ENCODE measurements at places on chromosomes 3 and 15. TPM values are rescaled to one million over a fixed set of nuclear protein-coding genes. Genes with fewer than 3 reads are reported as not detected.

DNA sequence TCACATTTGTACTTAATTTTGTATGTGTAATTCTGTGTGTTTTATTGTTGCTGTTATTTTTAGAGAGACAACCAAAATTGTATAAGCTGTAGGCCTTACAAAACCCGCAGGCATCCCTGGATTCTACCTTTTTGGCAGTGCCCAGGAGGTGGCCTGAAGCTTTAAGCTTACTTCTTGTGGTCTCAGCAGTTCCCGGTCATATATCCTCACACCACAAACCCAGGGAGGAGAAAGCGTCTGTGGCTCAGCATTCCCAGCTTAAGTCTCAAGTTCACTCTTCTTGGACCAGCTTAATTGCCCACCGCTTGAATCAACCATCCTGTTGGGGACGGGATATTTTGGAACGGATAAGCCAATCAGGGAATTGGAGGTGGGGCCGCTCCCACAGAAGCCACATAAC is 36.7 kb downstream of the C2CD4A start:
- no peak overlapping the region for H3K4me3 ChIP-seq
- peaks cover 11% of the 10 kb centered on the region for H3K27me3 ChIP-seq
- DNase-seq = no peak
- H3K36me3 ChIP-seq = no peaks in the 10 kb centered on the region
- H3K27ac ChIP-seq = no peak overlapping the region
- H3K4me1 ChIP-seq = no peaks in the 10 kb centered on the region

- no peak overlapping the region for H3K4me3 ChIP-seq
- H3K4me1 ChIP-seq = peaks cover 3% of the 10 kb centered on the region
- no peak overlapping the region for H3K27ac ChIP-seq
- H3K36me3 ChIP-seq = no peaks in the 10 kb centered on the region
- DNase-seq = no peak
- H3K27me3 ChIP-seq = peaks cover 8% of the 10 kb centered on the region
Measured at GRCh38 chr3:171970301-171970788, 69.0 kb upstream of the FNDC3B start.

Gene FRMD5
- total RNA-seq = not detected

GRCh38 chr3:29899021-29899420 is 618.1 kb downstream of the RBMS3 start:
- no peaks in the 10 kb centered on the region for H3K36me3 ChIP-seq
- no peaks in the 10 kb centered on the region for H3K27me3 ChIP-seq
- no peaks in the 10 kb centered on the region for H3K4me1 ChIP-seq

Gene IL17RB
- total RNA-seq = 0.31 TPM

DNA sequence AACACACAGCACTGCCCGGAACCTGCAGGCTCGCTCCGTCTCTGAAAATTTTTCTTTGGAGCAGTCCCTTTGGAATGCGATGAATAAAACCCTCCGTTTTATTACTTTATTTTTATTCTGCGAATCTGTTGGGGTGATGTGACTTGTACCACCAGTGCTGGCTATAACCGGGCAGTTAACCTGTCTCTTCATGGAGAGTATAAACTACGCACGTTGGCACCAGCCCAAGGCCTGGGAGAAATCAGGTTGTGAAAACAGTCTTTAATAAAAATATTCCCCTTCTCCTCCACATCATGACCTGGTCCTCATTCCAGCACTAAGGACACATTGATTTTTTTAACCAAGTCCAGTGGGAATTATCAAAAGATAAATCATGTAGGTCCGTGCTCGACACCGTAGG is 116.8 kb downstream of the WNT5A start:
- no peaks in the 10 kb centered on the region for H3K36me3 ChIP-seq
- no peaks in the 10 kb centered on the region for H3K4me1 ChIP-seq
- H3K27ac ChIP-seq = no peak overlapping the region
- H3K27me3 ChIP-seq = no peaks in the 10 kb centered on the region
- H3K4me3 ChIP-seq = no peak overlapping the region

- H3K4me3 ChIP-seq = peak overlapping the region; percentile 91
- peaks cover 48% of the 10 kb centered on the region for H3K36me3 ChIP-seq
- H3K27me3 ChIP-seq = no peaks in the 10 kb centered on the region
- H3K4me1 ChIP-seq = peaks cover 67% of the 10 kb centered on the region
Measured at GRCh38 chr3:13415236-13415986, 4.7 kb downstream of the NUP210 start.

Gene CMTM8
- total RNA-seq = 2.1 TPM

GRCh38 chr3:5464649-5465048 is 277.1 kb downstream of the EDEM1 start:
- DNase-seq = no peak
- H3K4me3 ChIP-seq = no peak overlapping the region
- H3K4me1 ChIP-seq = no peaks in the 10 kb centered on the region
- H3K27me3 ChIP-seq = peaks cover 13% of the 10 kb centered on the region
- H3K27ac ChIP-seq = no peak overlapping the region
- H3K36me3 ChIP-seq = no peaks in the 10 kb centered on the region

Gene FBN1
- total RNA-seq = 1.3 TPM
